Kidney (tissue), 22 donors: ENCODE measurements at places on chromosomes 2 and 18.

- DNase-seq = no peak
These were observed 115.2 kb downstream of the GFPT1 start for GRCh38 chr2:69271831-69272257.

- no peak for DNase-seq
These were observed 19.5 kb downstream of the SIGLEC15 start for GRCh38 chr18:45844938-45845337.

- DNase-seq = no peak
These were observed 71.5 kb downstream of the EMX1 start for GRCh38 chr2:72988726-72989273.

- no peak for DNase-seq
These were observed 3.1 kb downstream of the ANXA4 start for GRCh38 chr2:69745035-69745434.

GRCh38 chr2:165529130-165529529, 59.6 kb downstream of the CSRNP3 start:
- DNase-seq = no peak

- no peak for DNase-seq
These were observed 49.3 kb upstream of the RAB6D start for GRCh38 chr2:131413148-131413747.

DNA sequence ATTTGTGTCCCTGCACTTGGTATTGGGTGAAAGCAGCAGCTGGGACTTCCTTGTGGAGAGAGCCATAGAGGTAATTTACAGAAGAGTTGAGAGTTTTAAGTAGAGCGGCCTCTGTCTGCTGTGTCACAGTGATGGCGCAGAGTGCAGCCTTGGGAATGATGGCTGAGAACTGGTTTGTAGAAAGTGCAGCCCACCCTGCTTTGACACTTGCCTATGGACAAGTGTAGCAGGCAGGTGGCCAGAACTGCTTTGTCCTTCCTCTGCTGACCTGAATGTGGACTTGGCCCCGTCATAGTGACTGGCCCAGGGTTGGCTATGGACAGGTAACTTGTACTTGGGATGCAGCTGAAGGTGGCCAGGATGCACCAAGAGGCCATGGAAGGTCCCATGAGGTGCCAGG, 6.4 kb upstream of the ANO7 start:
- DNase-seq = no peak

GRCh38 chr2:182558564-182558963, 131.7 kb upstream of the PDE1A start:
- DNase-seq = no peak

DNA sequence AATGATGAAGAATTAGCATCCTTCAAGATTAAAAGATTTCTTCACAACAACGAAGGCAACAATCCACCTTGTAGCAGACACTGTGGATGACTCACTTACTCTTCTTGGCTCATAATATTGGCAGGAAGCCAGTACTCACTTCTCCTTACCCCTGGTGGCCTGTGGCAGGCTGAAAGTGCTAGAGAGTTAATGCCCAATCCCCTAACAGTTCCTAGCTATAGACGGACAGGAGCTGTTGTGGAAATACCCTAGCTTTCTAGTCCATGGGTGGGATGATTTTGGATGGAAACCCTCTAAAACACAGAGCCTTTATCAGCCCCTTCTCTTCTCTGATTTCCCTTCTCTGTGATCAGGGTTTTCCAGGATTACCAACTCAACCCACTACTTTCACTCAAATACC, 128.6 kb upstream of the NYAP2 start:
- DNase-seq = peak; percentile 8

DNA sequence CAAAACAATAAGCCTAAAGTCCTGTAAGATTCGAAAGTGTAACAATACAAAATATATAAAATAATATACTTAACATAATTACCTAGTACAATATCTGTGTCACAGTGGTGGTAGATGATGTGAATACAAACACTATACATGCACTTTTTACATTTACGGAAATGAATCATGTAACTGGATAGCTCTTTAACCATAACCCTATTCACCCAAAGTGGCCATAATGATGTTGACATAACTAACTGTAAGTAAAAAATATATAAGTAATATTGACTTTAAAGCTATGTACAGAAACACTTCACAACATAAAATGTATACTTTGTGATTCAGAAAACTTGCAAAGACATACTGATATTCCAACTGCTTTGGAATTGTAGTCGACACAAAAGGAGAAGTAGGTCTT, 616.9 kb upstream of the SLC8A1 start:
- no peak for DNase-seq

GRCh38 chr2:58416696-58417095, 175.6 kb upstream of the FANCL start:
- no peak for DNase-seq

DNA sequence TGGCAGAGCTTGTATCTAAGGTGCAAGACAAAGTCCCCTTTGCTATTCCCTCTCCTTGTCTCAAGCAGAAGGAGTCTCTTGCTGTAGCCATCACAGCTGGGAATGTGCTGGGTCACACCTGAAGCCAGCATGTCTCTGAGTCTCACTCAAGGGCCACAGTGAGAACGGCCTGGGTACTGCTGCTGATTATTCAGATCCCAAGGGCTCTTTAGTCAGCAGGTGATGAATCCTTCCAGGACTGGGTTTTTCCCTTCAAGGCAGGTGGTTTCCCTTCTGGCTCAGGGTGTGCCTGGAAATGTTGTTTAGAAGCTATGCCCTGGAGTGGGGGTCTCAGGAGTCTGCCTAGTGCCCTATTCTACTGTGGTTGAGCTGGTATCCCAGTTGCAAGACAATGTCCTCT, 356.3 kb downstream of the PARD3B start:
- DNase-seq = no peak

- DNase-seq = no peak
These were observed 15.5 kb downstream of the PNO1 start for GRCh38 chr2:68172990-68173700.

DNA sequence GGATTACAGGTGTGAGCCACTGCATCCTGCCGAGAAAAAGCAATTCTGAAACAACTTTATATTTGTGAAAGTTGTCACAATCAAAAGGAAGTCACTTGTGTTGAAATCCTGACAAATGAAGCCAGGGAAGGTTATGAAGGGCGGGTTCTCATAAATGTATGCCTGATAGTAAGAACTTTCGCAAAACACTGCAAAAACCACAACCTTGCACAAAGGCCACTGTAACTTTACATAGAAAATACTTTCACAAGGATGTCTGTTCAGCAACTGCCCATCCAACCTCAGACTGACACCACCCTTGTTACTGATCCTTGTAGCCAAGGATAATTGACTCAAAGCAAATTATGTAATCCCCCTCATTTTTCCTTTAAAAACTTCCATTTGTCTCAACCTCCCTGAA, 90.6 kb downstream of the SLC4A3 start:
- DNase-seq = no peak

DNA sequence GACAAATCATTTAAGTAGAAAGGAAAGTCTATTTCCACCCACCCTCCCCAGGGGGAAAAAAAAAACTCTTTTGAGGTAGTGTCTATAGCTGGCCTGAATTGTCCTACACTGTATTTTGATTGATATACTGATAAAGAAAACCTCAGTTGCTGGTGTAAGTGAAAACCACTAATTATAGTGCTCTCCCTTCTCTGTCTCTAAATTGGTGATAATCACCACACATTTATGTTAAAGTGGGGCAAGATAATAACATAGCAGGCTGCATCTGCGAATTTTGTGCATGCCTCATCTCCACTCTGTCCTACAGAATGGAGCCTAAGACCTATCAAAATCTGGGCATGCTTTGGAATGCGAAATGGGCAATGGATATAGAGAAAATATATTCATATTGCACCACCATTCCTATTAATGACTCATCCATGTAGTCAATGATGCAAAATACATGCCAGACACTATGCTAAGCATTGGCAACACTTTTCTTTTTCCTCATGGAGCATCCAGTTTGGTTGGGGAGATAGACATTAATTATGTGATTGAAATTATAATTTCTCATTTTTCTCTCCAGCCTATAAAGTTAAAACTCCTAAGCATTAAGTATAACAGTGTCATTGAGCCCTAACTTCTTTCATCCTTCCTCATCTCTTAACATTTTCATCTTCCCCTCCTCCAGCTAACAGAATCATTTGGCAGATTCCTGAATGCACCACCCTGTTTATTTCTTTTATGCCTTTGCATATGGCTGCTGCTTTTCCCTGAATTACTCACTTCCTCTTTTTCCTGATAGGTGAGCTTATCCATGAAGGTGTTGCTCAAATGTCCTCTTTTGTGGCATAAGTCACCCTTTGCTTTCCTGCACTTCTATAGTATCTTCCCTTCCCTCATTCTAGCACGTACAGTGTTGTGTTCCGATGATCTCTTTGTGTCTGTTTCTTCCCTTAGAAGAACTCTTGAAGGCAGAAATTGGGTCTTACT, 58.2 kb downstream of the SLC9A2 start:
- DNase-seq = no peak

- peak; percentile 65 for DNase-seq
These were observed 501 bp downstream of the RETREG2 start for GRCh38 chr2:219178377-219179175.

DNA sequence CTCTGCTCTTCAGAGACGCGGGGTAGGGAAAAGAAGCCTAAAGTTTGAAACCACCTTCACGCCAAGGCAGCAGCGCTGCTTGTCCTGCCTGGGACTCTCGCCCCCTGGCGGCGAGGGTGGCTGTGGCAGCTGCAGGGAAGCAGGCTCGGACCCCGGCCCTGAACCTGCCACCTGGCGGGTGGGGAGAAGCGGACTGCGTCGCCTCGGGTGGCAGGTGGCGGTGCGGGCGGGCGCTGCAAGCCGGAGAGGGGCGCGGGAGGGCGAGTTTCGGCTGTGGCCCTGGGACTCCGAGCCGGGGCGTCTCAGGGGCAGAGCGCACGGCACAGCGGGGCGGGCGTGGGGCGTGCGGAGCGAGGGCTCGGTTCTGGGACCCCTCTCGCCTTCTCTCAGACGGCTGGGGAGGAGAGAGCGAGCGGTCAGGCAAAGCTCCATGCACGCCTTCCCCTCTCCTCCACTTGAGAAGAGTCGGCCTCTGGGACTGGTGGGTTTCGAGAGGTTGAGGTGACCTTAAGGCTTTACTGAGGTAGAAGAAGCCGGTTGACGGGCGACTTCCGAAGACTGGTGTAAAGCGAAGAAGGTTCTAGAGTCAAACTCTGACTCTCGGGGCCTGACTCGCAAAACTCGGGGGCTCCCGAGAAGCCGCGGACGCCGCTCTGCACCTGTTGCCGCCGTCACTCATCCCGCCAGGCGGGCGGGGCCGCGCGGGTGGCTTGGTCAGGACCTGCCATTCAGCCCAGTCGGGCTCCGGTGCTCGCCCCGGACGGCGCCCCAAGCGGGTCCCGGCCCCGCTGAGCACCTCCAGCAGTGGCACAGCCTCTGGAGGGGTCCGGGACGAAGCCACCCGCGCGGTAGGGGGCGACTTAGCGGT, 1.1 kb upstream of the BOLL start:
- peak; percentile 65 for DNase-seq

DNA sequence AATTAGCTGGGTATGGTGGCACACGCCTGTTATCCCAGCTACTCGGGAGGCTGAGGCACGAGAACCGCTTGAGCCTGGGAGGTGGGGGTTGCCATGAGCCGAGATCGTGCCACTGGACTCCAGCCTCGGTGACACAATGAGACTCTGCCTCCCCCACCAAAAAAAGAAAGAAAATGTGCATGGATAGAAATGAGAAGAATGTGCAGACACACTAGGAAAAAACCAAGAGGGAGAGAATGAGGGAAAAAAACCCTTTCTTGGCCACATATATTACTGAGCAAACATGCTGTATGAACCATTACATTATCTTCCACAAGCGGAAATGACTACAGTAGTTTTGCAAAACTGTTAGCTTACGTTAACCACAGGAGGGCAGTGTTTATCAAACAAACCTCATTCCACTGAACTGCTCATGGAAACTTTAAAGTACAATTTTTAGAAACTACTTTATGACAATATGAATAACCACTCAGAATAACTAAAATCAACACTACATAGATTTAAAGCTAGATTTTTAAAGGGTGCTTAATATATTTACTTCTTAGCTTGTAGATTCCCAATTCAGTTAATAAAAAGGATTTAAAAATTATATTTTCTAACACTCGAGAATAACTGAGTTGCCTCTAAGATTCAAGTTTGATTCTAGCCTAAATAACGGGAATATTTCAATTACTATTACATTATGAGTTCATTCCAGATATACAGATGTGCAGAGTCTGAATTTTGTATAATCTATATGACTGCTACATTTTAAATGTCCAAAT, 26.4 kb downstream of the ASXL2 start:
- DNase-seq = no peak

DNA sequence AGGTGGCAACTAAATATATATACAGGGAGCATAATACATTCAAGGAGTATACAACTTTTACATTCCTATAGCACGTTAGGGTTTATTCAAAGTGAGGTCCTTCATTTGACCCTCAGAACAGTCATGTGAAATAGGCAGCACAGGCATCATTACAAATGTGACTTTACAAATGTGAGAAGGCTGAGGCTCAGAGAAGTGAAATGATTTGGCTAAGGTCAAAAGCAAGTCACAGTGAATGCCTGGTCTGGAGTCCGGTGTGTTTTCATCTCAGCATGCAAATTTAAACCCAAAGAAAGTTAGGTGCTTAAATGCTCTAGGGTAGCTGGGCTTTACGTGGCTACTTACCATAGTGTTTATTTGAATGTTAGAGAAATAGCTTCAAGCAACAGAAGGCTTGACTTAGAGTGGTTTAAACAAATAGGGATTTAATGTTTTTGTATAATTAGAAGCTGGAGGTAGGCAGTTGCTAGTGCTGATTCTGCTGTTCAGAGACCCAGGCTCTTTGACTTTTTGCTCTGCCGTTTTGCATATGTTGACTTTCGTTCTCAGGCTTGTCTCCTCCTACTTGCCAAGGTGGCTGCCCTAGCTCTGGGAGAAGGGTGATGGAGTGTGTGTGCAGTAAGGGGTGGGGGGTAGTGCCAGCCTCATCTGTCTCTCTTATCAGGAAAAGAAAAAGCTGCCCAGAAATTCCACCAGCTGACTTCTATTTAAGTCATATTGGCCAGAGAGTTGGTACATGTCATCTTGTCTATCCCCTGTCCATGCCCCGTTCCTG, 89.2 kb downstream of the PLCL1 start:
- DNase-seq = no peak

GRCh38 chr2:4369826-4370419, 666.5 kb downstream of the DCDC2C start:
- no peak for DNase-seq
